SHP77 treated with DMSO at 0.1 percent for 48 hours (cell line): ENCODE measurements at places on chromosomes 5 and 9.

DNA sequence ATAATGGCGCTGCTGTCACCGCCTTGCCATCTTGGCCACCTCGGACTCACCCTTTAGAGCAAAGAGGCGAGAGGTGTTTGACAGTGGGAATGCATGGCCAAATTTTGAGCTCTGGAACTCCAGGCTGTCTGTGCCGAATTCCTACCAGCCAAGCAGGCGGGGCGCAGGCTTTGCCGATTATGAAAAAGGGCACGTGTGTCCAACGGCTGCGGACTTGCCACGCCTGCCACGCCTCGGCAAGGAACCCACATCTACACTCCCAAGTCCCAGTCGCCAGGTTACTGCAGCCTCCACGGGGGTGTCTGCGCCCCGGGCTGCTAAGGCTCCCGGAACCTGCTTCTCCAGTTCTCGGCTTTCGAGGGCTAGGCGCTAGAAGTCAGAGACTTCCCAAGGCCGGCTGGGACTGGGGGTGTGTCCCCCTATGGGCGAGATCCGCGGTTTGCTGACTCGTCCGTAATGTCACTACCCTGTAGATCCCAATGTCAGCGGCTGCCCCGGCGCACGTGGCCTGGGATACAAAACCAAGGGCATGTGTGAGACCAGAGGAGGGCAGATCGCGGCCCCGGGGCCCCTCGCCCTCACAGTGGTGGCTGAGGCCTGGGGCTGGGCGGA, 2.8 kb downstream of the NPR3 start:
- no peak for DNase-seq

- DNase-seq: no peak
Observed at GRCh38 chr5:123795688-123796087, 283.7 kb downstream of the CSNK1G3 start.

DNA sequence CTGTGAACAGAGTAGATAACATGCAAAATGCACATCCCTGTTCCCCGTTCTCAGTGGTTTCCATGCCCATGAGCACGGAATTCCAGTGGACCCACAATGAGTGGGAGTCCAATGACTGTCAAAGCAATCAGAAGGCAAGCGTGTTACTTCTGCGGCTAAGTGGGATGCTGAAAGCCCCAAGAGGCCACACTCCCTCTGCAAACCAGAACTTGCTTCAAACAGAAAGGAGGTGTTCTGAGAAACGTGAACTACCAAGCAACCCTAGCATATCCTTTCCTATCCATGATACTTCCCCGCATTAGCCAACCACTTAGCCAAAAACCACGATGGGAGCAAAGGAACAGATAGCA, 21.7 kb upstream of the MVB12B start:
- no peak for DNase-seq

- no peak for DNase-seq
Observed at GRCh38 chr5:120512791-120513650, 48.9 kb downstream of the PRR16 start.

GRCh38 chr5:174910245-174910737, 185.9 kb downstream of the MSX2 start:
- DNase-seq: no peak

GRCh38 chr9:109549386-109549785, 51.3 kb upstream of the PTPN3 start:
- no peak for DNase-seq

- no peak for DNase-seq
Observed at GRCh38 chr9:134922066-134922931, 4.6 kb upstream of the FCN1 start.

- no peak for DNase-seq
Observed at GRCh38 chr9:112809351-112809848, 58.8 kb downstream of the SNX30 start.

DNA sequence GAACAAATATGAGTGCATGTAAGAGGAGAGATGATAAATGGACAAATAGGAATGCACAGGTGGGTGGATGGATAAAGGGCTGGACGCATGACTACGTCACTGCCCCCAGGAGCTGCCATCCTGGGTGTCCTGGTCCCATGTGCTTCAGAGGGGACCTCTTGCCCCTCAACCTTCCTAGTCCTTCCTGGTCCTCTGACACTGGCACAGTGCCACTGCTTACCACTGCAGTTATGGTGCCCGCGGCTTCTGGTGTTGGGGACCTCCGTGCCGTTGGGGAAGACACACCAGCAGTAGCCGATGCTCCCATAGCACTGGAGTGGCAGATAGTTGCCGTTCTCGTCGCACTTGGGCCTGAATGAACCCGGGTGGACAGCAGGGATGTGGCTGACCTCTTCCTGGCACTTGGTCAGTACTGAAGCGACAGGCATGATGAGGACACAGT, 9.8 kb downstream of the CD74 start:
- no peak for DNase-seq
